ENCODE measurements at places on chromosomes 3 and 15. TPM values are rescaled to one million over a fixed set of nuclear protein-coding genes. Genes with fewer than 3 reads are reported as not detected.

The PPIP5K1 gene
- polyA plus RNA-seq = 12.9 TPM

The ROPN1 gene
- not detected for polyA plus RNA-seq

The CHRD gene
- polyA plus RNA-seq = not detected

The CPN2 gene
- polyA plus RNA-seq = not detected
